ENCODE measurements at places on chromosomes 5 and 9.

GRCh38 chr5:1950096-1950707, 67.5 kb upstream of the IRX4 start:
- no peak for DNase-seq

DNA sequence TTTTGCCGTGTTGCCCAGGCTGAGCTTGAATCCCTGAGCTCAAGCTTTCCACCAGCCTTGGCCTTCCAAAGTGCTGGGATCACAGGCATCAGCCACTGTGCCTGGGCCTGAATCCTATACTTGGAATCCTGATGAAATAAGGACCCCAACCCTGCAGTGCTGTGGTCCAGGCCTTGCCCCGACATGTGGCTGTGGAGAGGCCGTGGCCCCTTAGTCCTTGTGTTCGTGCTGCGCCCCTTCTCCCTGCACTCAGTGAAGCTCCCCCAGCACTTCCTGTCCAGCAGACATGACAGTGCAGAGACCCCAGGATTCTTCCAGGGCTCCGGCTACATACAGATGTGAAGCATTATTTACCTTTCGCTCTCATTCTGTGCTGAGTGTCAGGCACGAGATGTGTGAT, 52.9 kb downstream of the EHMT1 start:
- DNase-seq = no peak

- no peak for DNase-seq
Observed at GRCh38 chr9:87564111-87564510, 66.4 kb downstream of the DAPK1 start.

- no peak for DNase-seq
Observed at GRCh38 chr5:21391506-21391905, 1403.5 kb upstream of the CDH18 start.

- DNase-seq = no peak
Observed at GRCh38 chr9:125246261-125246667, 5.1 kb upstream of the HSPA5 start.

- no peak for DNase-seq
Observed at GRCh38 chr5:134420343-134420742, 8.7 kb upstream of the CDKN2AIPNL start.

DNA sequence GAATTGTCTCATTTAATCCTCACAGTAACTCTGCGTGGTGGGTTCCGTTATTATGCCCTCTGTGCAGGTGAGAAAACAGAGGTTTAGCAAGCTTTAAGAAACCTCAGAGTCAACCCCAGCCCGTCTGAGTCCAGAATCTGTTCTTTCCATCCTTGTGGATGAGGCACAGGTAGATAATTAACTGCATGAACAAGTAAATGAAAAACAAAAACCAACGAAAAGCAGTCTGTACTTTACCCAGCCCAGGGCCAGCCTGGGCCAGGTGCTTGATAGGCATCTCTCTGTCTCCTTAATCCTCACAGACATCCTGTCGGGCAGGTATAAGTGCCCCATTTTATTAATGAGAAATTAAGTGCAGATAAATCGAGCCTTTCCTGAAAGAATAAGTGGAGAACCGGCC, 25.3 kb upstream of the CXCL14 start:
- no peak for DNase-seq

DNA sequence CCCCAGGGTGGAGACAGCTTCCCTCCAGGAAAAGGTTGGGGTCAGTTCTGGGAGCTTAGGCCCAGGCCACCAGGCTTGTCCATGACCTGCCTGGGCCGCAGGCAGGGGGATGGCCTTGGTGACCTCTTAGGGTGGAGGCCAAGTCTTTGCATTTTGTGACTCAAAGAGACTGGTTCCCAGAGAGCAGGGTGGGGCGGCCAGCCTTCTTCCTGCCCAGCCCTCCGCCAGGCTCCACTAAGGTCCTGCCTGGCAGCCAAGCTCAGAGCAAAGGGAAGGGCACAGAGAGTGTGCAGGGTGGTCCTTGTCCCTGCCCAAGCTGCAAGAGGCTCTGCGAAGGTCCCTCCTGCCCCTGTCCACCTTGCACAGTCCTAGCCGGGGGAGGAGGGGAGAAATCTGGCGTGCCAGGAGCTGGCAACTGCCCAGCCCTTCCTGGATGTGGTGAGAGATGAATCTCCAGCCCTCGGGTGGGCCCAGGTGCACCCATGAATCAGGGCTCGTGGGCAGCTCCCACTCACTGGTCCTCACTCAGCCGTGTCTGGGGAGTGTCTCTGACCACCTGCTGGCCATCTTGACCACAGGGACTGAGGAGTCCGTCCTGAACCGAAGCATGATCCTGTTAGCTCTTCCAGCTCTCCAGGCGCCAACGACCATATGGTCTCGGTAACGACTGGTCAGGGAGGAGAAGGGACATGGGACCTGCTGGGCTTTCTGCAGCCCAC, 2.3 kb upstream of the PTGDS start:
- no peak for DNase-seq

GRCh38 chr5:34055667-34056066, 12.7 kb upstream of the C1QTNF3 start:
- DNase-seq = no peak

GRCh38 chr9:86035827-86036440, 63.4 kb downstream of the GOLM1 start:
- DNase-seq = no peak

DNA sequence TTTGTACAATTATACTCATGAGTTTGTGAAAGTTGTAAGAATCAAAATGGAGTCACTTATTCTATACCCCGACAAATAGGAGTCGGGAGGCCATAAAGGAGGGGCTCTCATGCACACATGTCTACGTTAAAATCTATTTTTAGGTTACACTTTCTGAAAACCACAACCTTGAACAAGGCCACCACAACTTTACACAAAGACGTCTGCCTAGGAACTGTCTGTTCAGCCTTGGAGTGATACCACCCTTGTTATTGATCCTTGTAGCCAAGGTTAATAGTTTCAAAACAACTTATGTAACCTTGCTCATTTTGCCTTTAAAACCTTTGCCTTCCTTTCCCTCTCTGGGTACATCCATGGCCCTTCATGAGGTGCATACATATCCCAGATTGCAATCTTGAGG, 4.1 kb upstream of the NDFIP1 start:
- DNase-seq = no peak

GRCh38 chr9:36929350-36929675, 104.8 kb downstream of the PAX5 start:
- no peak for DNase-seq

GRCh38 chr5:92885950-92886349, 695.1 kb downstream of the NR2F1-AS1 start:
- no peak for DNase-seq

DNA sequence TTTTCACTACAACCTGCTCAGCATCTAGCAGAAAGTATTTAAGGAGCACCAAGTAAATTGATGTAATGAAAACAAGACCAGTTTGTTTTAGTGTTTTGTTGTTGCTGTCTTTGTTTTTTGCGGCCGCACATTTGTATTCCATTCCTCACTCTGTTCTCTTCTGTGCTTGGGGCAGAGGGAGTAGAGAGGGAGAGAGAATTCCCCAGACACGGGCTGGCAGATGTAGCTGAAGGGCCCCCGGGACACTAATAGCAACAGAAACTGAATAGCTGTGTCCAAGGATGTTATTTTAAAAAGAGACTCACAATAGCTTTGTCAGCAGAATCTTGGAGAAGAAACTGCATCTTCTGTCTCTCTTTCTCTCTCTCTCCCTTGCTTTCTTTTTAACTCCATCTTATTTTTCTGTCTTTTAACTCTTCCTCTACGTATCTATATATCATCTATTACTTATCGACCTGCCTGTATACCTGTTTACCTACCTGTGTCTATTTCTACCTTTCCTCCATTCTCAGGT, 145.3 kb downstream of the PAPPA start:
- DNase-seq = no peak

- DNase-seq = no peak
Observed at GRCh38 chr5:144192661-144193060, 22.0 kb downstream of the KCTD16 start.

- DNase-seq = no peak
Observed at GRCh38 chr5:113614191-113614590, 100.7 kb downstream of the YTHDC2 start.

- DNase-seq = no peak
Observed at GRCh38 chr5:157555037-157555640, 20.4 kb downstream of the ADAM19 start.

GRCh38 chr9:84932915-84933527, 263.5 kb downstream of the NTRK2 start:
- DNase-seq = no peak

GRCh38 chr9:92276331-92277032, 17.0 kb downstream of the IARS1 start:
- DNase-seq = no peak

DNA sequence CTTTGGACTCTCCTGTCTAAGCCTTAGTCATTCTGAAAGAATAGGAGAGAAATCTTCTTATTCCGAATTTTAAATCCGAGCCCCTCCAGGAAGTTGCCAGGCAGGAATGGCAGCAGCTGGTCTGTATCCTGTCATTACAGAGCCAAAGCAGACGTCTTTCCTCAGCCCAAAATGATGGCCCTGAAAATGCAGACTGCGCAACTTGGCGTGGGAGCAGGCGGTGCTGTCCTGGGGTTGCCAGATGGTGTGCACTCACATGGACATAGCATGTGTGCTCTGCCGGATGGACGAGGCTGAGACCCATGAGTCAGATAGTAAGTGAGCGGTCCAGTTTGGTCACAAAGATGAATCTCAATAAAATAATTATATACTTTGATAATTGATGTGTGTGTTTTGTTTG, 410.4 kb downstream of the KCTD16 start:
- no peak for DNase-seq

- DNase-seq = no peak
Observed at GRCh38 chr5:117829646-117830045, 1158.7 kb downstream of the DTWD2 start.

- no peak for DNase-seq
Observed at GRCh38 chr9:121744687-121745395, 93.4 kb downstream of the DAB2IP start.

DNA sequence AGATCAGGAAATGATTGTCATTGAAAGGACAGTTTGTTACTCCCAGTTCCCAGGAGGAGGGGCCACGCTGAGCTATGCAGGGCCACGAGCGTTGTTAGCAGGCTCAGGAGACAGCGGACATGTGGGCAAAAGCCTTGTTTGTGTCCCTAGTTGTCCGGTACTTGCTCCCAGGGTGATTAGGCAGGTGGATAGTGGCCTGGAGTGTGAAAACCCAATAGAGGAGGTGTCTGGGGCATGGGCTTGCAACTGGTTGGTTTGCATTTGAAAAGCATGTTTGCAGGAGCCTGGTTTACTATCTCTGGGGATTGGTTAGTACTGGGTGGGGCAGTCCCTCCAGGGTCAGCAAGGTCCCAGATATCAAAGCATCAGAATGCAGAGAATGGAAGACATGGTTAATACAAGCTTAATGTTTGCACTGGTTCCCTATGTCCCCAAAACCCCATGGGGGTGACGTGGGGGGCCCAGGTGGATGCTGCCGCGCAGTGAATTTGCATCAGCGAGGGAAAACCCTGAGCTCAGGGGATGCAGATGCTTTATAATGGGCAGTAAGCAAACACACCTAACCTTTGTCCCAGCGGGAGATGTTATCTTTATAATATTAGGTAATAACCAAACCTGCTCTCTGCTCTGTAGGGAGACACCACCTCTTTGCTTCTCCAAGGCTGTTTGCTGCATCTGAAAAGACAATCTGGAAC, 39.7 kb downstream of the ROPN1L start:
- DNase-seq = no peak

DNA sequence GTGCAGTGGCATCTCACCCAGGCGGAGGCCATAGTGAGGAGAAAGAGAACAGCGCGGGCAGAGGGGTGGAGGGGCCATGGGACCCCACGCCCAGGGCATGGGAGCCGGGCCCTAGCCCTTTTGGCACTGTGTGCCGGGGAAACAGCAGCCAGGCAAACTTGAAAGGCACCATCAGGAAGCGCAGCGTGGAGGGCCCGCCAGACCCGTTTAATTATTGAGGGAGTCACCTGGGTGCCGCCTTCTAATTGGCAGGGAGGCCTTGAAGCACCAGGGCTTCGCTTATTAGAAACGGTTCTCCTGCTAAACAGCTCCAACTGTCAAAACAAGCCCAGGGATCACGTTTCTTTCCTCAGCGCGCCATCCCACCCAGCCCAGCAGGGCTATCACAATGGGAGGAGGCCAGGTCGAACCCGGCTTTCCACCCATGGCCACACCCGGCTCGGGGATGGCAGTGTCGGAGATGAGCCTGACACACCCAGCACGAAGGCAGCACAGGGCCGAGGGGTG, 104.6 kb upstream of the SARDH start:
- DNase-seq = no peak

GRCh38 chr5:167460449-167461020, 830.9 kb upstream of the WWC1 start:
- DNase-seq = no peak

- peak; percentile 29 for DNase-seq
Observed at GRCh38 chr9:3299872-3300271, 225.9 kb downstream of the RFX3 start.

GRCh38 chr5:9423571-9423970, 122.3 kb downstream of the SEMA5A start:
- DNase-seq = no peak

GRCh38 chr9:135376511-135377265, 102.9 kb upstream of the PPP1R26 start:
- DNase-seq = no peak

- DNase-seq = no peak
Observed at GRCh38 chr9:91047529-91047928, 245.9 kb downstream of the SYK start.

All from GM18507 (cell line).